NCI-H1930 (cell line): ENCODE measurements at places on chromosomes 3 and 15.

DNA sequence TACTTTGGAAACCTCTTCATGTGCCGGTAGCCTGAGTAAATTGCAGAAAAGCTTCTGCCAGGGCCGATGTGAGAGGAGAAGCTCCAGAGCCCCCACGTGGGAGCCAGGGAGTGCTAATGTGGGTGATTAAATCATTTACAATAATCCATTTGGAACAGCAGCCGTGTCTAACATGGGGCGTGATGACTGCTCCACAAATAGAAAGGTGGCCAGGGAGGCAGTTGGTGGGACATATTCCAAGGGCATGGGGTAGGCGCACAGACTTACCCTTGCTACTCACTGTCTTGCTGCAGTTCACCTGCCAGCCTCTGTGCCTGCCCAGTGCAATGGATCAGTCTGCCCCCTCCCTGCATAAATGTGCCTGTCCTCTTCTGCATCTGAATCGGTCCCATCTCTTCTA lies 39.3 kb upstream of the INSYN1 start:
- DNase-seq = no peak

- no peak for DNase-seq
Observed at GRCh38 chr3:144774897-144775296, 803.3 kb downstream of the DIPK2A start.

DNA sequence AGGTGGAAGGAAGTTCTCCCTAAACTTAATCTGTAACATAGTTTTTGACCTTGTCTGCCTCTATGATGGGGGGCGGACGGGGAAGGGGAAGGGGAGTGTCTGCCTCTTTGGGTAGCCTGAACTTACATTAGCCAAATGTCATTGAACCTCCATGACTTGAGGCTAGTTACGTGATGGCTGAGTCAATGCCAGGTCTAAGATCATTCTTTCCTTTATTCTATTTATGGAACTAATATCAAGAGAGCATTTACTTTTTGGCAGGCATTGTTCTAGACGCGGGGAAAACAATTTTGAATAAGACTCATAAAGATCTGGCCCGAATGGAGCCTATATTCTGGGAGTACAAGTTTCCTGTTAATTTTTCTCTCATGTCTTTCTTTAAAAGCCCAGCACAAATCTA lies 340.7 kb upstream of the C2CD4B start:
- DNase-seq = no peak

DNA sequence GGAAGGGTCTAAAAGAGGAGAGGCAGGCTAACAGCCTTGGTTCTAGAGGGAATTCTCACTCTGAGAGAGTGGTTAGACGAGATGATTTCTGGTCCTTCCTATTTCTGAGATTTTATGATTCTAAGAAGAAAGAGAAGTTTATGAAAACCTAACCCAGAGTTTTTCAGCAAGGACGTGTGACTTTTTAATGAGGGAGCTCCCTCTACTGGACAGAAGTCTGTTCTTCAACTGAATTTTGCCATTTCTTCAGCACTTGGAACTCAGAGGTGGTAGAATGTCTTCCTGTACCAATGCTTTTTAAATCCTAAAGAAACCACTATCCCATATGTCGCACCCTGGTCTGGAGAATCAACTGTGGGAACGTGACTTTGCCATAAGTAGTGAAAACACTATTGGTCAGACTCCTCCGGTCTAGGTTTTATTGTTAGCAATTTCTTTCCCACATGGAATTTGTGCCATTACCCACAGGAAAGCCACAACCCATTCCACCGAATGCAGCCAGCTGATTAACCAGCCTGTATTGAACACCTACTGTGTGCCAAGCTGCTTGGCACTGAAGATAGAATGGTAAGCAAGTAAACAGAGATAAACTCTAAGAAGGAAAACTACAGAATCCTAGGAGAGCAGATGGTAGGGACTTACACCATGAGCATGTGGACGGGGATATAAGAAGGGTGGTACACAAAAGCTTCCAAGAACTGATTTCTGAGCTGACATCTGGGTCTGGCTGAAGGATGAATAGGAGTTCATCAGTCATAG lies 199.5 kb upstream of the LMCD1 start:
- DNase-seq = no peak

DNA sequence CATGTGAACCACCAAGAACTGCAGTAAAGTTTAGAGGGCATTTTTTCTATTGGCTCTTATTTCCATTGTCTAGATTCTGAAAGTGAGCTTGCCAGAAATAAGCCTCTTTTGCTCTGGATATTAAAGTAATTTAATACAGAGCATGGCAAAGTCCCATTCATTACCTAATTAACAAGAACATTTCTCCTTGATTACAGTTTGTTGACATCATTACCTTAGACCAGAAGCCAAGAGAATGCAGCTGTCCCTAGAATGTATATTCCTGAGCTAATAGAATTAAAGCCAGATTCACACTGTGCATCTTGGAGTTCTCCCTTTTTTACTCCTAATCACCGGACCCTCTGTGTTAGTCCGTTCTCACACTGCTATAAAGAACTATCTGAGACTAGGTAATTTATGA lies 46.4 kb upstream of the TM4SF4 start:
- DNase-seq = no peak

GRCh38 chr3:196792771-196793170 lies 53.1 kb downstream of the PAK2 start:
- DNase-seq = no peak

GRCh38 chr3:185659942-185660921 lies 74.1 kb downstream of the SENP2 start:
- peak; percentile 43 for DNase-seq

GRCh38 chr3:134761213-134761612 lies 33.8 kb upstream of the EPHB1 start:
- DNase-seq = no peak

DNA sequence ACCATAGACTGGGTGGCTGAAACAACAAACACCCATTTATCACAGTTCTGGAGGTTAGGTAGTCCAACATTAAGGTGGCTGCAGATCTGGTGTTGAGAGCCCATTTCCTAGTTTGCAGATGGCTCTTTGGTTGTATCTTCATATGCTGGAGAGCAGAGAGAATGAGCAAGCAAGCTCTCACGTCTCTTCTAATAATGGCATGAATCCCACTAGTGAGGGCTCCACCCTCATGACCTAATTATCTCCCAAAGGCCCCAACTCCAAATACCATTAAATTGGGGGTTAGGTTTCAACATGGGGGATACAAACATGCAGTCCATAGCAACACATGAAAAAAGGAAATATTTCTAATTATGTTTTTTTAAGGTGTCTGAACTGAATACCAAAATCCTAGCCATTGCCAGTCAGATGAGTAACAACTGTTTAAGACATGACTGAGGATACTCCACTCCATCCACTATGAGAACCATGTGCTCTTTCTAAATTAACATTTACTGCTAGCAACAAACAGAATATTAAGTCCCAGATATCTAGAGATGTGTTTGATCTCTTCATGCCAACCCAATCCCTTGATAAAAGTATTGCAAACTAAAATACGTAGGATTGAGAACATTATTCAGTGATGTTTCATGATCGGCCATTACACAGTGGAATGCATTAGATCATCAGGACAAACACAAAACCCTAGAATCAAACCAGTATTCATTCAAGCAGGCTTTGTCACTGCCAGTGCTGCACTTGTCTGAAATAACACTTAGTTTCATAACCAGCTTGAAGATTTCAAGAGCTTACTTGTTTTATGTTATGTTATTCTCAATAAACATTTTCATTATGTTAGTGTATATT lies 340.3 kb downstream of the SLC9A9 start:
- no peak for DNase-seq

DNA sequence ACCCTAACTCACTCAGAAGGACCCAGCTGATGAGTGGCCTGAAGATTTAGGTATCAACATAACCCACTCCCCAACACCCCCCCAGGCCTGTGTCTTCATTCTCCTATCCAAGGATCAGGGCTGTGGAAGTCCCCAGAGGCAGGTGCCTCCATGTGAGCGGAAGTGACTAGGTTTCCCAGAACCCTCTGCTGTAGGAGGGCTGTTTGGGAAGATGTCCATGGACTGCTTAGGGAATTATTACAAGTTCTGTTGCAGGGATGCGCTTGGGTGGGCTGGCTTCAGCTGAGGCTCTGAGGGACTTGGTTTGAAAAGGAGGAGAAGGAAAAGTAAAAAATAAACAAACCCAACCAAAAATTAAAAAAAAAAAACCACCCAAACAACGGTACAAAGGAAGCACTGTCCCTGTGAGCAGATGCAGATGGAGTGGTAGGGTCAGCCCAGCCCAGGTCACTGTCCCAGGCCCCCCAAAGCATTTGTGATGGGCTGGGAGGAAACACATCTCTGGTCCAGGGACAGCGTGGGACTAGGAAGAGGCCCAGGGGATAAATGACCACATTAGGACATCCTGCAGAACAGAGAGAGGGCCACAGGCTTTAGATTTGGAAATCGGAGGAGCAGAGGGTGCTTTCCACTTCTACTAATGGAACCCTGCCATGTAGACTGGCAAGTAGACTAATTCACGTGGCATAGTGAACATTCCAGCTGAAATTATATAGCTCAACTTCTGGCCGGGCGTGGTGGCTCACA lies 12.2 kb upstream of the APOD start:
- no peak for DNase-seq

DNA sequence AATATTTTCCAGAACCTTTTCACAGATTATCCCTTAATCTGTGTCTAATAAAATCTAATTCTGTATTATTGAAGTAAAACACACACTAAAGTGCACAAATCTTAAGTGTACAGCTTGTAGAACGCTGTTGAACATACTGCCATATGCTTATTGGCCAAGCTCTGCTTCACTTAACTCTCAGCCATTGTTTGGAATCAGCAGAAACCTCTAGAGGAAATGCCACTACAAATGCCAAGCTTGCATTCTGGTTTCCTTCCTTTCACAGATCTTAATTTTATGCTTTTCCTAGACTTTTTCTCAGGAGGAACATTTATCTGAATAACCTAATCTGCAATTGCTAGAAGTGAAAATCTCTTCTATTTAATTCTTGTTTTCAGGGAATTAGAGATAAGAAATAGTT lies 10.1 kb downstream of the MNS1 start:
- no peak for DNase-seq

GRCh38 chr3:188950832-188951489 lies 220.8 kb upstream of the TPRG1 start:
- no peak for DNase-seq

DNA sequence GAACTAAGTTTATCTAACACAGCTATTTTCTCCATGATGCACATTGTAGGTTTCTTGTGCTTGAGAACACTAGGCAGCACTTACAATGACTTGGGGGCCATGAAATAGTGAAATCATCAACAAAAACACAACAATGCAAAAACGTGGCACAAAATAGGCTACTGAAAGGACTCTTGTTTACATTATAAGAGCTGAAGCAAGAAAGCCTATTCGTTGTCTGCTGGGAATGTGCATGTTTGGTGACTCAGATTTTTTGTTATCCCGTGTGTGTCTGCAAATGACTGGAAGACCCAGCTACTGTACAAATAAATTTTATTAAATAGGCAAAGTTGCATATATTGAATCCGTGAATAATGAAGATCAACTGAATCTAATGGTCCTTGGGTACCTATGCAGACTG lies 85.0 kb downstream of the TCF12 start:
- DNase-seq = no peak

DNA sequence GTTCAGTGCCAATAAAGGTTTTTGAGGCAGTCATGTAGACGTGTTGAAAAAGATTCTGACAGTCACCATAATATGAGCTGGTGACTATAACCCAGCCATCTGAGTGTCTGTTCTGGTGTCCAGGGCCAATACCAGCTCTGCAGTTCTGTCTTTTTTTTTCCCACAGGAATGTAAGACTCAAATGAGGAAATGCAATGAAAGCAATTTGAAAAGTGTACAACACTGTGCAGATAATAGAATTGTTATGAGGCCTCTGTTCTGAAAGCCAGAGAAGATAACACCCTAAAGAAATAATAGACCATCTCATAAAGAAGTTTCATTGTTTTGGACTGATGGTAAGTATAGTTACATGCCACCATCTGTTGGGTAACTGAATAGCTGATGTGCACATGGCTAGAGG lies 57.1 kb downstream of the CLDN1 start:
- DNase-seq = no peak

GRCh38 chr15:31101262-31102038 lies at the start of gene TRPM1:
TRPM1 (minus strand) TSS chr15:31101725; CDS start chr15:31081355, 20,370 bp downstream.
- no peak for DNase-seq

DNA sequence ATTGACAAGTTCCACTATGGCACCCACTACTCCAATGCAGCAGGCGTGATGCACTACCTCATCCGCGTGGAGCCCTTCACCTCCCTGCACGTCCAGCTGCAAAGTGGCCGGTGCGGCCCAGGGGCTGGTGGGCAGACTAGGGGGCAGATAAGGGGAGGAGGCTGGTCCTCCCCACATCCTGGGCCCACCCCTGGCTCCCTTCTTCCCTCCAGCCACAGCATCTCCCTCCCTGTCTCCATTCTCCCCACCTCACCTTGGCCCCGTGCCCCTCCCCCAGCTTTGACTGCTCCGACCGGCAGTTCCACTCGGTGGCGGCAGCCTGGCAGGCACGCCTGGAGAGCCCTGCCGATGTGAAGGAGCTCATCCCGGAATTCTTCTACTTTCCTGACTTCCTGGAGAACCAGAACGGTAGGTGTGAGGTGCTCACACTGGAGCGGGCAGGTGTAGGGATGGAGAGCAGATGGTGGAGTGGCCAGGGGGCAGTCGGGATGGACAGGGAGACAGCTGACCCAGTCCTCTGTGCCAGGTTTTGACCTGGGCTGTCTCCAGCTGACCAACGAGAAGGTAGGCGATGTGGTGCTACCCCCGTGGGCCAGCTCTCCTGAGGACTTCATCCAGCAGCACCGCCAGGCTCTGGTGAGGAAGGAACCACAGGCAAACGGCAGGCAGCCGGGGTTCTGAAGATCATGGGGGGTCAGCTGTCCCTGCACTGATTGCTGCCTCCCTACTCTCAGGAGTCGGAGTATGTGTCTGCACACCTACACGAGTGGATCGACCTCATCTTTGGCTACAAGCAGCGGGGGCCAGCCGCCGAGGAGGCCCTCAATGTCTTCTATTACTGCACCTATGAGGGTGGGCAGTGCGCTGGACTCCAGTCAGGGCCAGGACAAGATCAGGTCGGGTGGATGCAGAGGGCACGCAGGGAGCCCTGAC lies 26.0 kb downstream of the NBEAL2 start:
- no peak for DNase-seq

GRCh38 chr15:39918688-39919385 lies 1.2 kb downstream of the GPR176 start:
- DNase-seq = no peak

DNA sequence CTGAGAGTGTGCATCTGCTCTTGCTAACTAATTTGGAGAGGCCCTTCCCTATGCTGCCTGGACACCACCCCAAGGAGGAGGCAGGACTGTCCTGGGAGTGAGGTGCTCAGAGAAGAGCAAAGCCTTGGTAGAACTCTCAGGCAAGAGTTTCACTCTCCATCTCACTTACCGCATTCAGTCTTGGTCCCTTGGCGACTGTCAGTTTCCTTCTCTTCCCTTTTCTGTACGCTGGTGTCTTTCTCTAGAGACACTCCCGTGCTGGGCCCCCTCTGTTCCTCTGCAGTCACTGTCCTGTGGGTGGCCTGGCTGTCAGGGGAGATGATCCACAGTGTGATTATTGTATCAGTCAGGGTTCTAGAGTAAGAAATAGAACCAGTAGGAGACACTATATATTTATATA lies 44.0 kb downstream of the IDH2 start:
- no peak for DNase-seq
